ENCODE measurements at places on chromosomes 6 and 20.
A peak's percentile ranks its signal among the peaks of the same experiment; 100 is the strongest.

DNA sequence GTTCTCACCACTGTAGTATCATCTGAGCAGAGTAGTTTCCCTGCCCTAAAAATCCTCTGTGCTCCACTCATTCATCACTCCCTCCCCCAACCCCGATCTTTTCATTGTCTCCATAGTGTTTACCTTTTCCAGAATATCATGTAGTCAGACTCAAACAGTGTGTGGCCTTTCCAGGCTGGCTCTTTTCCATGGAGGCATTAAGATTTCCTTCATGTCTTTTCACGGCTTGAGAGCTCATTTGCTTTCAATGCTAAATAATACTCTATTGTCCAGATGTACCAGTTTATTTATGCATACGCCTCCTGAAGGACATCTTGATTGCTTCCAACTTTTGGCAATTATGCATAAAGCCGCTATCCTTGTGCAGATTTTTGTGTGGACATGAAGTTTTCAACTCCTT, 235.8 kb downstream of the PHACTR1 start:
- DNase-seq, result no peak

DNA sequence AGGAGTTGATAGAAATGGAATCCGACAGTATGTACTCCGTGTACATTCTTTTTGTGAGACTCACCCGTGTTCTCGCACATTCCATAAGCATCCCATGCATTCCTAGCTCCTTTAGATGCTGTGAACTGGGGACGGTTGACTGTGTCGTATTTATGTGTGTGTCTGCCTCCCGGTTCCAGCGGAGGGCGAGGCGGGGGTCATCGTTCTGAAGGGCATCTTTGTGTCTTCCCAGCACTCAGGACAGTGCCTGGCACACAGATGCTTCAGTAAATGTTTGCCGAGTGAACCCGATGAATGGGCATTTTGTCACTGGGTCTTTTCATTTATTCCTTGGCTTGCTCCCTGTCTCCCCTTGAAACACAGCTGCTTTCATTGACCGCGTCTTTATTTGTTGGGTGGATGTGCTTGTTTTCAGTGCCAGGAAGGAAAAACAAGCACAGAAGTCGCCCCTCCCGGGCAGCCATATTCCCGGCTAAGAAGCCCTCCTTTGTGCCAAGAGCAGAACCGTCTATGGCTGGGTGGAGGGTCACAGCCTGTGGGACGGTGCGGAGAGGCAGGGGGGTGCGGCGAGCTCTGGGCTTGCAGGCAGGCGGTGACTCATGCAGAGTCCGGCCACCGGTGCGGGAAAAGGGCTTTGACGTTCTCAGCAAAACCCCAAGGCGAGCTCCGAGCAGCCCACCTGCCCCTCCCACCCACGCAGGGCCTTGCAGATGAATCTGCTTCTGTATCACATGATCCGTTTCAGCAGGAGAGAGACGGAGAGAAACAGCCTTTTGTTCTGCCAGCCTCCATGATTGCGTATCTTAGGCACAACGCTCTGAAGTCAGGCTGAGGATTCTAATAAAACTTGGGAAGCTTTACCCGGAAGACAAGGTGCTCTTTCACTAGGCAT, 11.2 kb upstream of the PSMG4 start:
- no peak for DNase-seq

GRCh38 chr20:43388268-43389002, 69.3 kb upstream of the SRSF6 start:
- no peak for DNase-seq

GRCh38 chr6:78947962-78948361, 80.6 kb downstream of the IRAK1BP1 start:
- DNase-seq, result no peak

- peak; percentile 9 for DNase-seq
Observed at GRCh38 chr6:111888928-111889695, 15.9 kb upstream of the FYN start.

DNA sequence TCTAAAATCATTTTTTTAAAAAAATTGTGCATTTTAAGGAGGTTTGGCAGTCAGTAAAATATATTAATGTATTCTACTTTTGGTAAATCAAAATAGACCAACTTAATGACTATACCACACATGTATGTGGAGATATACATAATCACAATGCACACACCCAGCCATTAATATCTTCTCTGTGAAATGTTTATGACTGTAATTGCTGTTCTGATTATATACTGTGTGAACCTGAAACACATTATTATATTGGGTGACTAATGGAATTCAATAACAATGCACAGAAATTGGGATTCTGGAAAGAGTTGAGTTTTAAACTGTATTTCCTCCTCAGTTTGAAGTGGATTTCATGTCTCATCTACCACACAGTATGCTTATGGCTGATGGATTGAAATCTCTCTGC, 233.6 kb downstream of the PLCB1 start:
- no peak for DNase-seq

- DNase-seq, result no peak
Observed at GRCh38 chr20:23068283-23068682, 17.8 kb downstream of the CD93 start.

GRCh38 chr6:148760258-148760534, 13.4 kb downstream of the UST start:
- no peak for DNase-seq

DNA sequence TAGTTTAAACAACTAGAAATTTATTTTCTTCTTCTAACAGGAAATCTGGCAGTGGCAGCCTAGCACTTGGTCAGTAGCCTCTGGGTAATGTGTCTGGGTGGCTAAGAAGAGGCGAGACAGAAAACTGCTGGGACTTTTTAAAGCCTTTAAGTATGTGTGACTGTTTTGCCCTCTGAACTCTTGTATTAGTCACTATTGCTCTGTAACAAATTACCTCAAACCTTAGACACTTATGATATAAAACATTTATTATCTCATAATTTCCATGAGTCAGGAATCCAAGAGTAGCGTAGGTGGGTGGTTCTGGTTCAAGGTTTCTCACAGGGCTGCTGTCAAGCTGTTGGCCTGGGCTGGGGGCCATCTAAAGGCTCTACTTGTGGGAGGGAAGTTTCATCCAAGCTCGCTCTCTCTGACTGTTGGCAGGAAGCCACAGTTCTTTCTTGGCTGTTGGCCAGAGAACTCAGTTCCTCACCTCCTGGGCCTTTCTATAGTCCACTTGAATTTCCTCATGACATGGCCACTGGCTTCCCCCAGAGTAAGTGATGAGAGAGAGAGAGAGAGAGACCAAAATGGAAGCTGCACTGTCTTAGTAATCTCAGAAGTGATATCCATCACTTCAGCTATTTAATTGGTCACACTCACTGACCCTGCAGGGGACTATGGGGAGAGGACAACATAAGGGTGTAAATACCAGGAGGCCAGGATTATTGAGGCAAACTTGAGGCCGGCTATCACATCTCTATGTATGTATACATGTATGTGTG, 17.4 kb upstream of the TBC1D22B start:
- DNase-seq, result peak; percentile 38
